ENCODE measurements at places on chromosomes 6 and 20.

GRCh38 chr6:169714178-169714577 is 10.1 kb downstream of the PHF10 start:
- DNase-seq: no peak

GRCh38 chr20:50799176-50799889 is 4.5 kb downstream of the BCAS4 start:
- DNase-seq: no peak

DNA sequence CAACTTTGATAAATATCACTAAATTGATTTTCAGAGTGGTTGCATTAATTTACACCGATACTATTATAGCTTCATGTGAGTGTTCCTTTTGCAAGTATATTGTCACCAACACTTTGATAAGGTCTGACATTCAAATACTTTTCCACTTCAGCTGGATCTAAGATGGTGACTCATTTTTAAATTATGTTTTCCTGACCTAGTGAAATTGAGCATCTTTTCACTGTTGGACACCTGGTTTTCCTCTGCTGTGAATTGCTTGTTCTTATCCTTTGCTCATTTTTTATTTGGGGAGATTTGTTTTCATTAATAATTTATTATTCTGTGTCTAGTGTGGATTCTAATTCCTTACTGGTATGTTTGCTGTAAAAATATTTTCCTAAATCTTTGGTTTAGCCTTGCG is 85.2 kb upstream of the PRDM1 start:
- DNase-seq: no peak

DNA sequence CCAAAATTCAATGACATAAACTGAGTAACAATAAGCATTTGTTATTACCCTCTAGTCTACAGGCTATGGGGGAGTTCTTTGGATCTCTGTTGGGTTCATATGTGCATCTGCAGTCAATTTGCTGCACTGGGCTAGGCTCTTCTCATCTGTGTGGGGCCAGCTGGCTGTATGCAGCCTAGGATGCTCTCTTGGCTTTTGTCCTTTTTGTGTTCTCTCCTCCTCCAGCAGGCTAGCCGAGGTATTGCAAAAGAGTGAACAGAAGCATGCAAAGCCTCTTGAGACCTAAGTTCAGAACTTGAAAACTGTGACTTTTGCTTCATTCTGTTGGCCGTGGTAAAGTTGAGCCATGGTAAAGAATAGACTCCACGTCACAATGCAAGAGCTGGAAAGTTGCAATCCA is 62.8 kb upstream of the FOXO3 start:
- no peak for DNase-seq

DNA sequence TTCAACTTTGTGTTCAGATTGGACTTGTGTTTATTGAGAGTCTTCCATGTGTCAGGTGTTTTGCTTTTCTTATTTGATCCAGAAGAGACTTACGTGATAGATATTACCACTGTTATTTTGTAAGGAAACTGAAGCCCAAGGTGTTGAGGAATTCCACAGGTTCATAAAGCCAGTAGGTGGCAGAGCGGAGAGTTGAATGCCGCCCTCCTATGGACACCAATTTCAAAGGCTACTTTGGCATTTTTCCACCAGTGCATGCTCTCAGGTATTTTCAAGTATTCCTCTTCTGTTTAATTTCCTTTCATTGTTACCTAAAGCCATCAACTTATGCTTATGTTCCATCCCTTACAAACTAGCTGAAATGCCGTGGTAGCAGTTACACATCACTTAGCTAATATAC is 14.0 kb upstream of the COL10A1 start:
- no peak for DNase-seq

DNA sequence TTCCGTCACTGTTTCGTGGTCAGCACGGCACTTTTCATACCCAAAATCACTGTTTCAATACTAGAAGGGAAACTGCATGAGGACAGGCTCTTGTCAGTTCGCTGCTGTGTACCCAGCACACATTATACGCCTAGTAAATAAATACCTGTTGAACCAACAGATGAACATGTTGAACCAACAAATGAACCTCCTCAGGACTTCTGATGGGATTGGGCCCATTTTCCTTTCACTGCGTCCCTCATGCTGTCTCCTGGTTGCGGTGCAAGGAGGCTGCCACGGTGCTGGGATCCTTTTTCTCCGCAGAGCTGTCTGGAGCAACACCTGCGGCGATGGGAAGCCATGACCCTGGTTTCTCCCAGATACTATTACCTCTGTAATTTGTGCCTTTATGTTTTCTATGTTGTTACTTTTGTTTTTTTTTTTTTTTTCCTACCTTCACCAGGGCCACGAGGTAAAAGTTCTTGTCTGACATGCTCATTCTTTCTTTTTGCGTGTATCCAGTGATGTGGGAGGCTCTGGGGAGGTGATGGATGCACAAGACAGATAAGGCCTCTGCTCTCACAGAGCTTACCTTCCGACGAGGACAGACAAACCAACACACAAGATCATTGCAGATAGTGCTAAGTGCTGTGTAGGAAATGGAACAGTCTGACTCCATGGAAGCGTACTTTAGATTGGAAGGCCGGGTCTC is 1.1 kb downstream of the VAPB start:
- DNase-seq: no peak

DNA sequence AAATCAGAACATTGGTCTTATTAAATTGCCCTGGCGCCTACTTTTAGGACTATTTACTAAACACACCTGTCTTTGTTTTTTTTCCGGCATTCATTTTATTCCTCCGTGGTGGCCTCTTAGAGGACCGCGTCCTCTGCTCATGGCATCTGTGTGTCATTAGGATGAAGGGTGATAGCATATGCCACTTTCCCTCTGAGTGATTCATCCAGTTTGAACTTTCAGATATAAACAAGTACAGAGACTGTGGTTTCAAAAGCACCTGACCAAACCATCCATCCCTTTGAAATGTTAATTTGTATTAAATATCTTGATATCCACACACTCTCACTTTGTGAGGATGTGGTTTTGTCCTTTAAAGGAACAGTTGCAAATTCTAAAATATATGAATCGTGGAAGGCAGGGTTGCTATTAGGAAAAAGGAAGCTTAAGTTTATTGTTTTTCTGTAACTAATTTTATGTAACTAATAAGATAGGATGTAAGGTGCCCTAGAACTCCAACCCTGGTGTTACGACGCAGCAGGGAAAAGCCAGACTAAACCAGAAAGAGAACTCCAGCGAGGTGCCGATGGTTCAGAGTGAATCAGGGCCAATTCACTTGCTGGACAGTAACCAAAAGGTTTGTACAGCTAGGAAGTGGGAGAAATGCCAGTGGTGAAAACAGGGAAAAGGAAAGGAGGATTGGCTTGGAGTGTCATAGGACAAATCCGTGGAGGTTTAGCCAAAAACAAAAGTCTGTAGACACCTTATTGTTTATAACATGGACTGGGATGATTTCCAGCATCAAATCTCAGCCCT is 98.7 kb downstream of the SHLD1 start:
- DNase-seq: no peak

DNA sequence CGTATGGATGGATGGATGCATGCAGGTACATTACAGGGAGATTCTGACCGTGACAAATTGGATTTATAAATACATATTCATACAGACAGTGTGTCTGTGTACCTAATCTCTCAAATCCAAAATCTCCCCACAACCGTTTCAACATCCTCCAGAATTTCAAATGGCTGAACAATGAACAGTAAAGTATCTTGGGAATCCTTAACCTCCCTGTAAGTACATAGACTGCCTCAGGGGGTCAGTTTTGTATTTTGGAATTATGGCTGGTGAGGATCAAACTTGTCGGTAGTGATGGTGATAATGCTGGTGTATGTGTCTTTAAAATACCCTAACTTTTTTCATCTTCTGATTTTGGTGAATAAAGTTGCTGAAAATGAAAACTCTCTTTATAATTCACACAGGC is 246.2 kb downstream of the FOXC1 start:
- DNase-seq: no peak

- DNase-seq: no peak
These were observed 17.8 kb downstream of the DACT2 start for GRCh38 chr6:168301648-168302398.

DNA sequence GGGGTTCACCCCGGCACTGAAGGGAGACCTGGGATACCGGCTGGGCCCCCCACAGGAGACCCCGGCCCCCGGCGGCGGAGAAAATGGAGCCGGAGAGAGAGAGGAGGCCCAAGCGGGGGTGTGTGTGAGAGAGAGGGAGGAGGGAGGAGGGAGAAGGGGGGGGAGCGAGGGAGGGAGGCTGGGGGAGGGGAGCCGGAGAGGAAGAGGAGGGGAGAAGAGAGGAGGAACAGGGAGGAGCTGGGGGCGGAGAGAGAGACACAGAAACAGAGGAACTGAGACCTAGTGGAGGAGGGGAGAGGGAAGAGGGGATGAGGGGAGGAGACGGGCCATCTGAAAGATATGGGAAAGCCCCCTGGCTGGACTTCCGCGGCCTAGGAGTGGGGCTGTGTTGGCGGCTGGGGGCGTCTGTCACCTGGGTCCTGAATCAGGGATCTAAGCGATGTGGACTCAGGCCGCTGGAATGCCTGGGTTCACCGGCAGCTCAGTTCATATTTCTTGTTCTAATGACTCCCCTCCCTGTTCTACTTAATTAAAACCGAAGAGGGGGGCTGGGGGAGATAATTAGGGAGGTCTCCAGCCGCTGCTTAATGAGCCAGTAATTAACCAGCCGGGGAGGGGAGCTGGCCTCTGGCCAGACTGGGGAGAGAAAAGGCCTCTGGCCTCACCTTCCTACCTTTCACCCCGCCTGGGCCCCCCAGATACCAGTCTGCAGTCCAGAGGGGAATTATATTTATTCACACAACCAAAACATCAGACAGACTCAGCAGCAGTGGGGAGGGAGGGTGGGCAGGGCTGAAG is at the start of gene PBX2:
Gene PBX2, minus strand, starts transcription at position 149 of the 798 bp plus-strand sequence. CDS start 287 bp downstream, outside the sequence.
- DNase-seq: peak; percentile 85

- DNase-seq: no peak
These were observed 29.9 kb downstream of the FBXO5 start for GRCh38 chr6:152952866-152953509.

- DNase-seq: no peak
These were observed 51.3 kb upstream of the REV3L start for GRCh38 chr6:111534231-111534751.

DNA sequence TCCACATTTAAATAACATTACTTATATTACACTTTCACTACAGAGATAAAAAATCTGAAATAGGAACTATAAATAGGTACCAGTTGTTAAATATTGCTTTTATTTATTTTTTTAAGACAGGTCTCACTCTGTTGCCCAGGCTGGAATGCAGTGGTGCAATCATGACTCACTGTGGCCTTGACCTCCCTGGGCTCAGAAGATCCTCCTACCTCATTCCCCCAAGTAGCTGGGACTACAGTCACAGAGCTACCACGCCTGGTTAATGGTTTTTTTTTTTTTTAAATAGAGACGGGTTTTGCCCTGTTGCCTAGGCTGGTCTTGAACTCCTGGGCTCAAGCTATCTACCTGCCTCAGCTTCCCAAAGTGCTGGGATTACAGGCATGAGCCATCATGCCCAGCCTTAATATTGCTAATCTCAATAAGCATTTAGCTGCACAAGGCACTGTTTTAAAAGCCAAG is 17.3 kb downstream of the EEF1E1 start:
- no peak for DNase-seq

DNA sequence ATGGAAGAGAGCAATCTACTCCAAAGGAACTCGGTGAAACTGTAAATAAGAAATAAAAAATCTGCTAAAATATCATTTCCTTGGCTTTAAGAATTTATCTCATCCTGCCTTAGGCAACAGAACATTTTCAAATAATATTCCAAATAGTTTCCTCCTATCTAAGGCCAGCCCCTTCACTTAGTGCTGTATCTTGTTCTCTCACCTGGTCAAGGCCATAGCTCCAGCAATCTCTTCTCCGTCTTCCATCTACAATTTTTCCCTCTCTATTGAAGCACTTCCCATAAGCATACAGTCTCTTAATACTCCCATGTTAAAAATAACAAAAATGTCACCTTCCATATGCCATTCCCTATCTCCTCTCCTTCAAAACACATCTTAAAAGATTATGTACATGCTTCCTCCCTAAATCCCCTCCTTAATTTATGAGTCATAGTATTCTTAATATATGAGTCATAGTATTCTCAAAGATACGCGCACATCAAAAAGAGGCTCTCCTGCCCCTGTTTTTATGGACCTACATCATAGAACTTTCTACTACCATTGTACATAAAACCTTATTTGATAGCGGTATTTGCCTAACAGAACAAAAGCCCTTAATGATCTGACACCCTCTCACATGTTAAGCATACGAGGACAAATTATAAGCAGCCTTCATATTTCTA is 146.9 kb downstream of the PDE10A start:
- DNase-seq: no peak

DNA sequence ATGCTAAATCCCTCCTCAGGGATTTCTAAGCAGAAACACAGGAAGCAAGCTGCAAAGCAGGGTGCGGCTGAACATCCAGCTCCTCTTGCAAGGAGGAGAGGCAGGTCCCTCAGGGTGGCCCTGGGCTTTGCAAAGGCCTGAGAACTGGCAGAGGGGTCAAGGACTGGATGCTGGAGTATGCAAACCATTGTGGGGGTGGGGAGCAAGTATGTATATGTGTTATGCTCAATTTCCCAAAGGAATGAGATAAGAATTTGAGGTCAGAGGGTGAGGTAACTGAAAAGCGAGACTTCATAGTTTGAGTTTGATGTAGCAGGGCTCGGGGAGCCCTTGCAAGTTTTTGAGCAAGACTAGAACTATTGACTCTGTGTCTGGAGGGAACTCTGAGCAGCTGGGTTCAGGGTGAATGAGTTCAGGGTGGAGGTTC is 11.2 kb downstream of the SLC22A2 start:
- DNase-seq: no peak

- DNase-seq: no peak
These were observed 154.2 kb upstream of the PROKR2 start for GRCh38 chr20:5470943-5471342.

DNA sequence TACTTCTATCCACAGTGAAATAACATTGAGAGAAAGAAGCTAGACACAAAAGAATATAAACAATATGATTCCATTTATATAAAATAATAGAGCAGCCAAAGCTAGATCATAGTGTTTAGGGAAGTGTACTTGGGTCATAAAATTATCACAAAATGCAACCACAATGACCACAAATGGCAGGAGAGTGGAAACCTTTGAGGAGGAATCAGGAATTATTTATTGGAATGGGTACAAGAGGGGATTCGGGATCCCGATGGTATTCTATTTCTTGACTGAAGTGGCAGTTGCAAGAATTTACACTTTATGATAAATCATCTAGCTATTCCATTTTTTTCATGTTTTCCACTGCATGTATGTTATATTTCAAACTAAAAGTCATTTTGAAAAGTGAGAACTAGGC is 76.1 kb downstream of the IPCEF1 start:
- no peak for DNase-seq

GRCh38 chr6:25370178-25371036 is 91.2 kb downstream of the CARMIL1 start:
- DNase-seq: no peak

- DNase-seq: no peak
These were observed 757.8 kb downstream of the EYS start for GRCh38 chr6:64949257-64949656.

- no peak for DNase-seq
These were observed 266.5 kb downstream of the C6orf118 start for GRCh38 chr6:165042912-165043311.

DNA sequence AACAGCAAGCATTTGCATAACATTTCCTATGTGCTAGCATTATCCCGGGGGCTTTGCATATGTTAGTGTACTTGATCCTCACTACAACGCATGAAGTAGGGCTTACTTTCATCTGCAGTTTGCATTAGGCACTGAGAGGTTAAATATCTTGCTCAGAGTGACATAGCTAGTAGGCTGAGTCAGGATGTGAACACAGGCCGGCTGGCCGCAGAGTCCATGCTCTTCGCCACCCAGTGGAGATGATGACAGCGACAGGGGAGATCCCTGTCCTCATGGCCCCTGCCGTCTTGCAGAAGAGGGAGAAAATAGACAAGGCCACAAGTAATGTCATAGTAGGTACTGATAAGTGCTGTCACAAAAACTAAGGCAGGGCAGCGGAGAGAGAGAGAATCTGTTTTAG is 46.9 kb downstream of the LYRM4 start:
- DNase-seq: no peak

Data from stimulated activated CD4-positive, alpha-beta T cell treated with anti-CD3 and anti-CD28 coated beads, Interleukin-4, amount 100 ng/mL, for 4 hours (primary cell).